NAMALWA (cell line): ENCODE measurements at places on chromosomes 16 and 17.

GRCh38 chr17:46157443-46158062 lies 35.7 kb downstream of the KANSL1 start:
- DNase-seq, result no peak

- DNase-seq, result no peak
These were observed 1.5 kb upstream of the OSGIN1 start for GRCh38 chr16:83951544-83951943.

DNA sequence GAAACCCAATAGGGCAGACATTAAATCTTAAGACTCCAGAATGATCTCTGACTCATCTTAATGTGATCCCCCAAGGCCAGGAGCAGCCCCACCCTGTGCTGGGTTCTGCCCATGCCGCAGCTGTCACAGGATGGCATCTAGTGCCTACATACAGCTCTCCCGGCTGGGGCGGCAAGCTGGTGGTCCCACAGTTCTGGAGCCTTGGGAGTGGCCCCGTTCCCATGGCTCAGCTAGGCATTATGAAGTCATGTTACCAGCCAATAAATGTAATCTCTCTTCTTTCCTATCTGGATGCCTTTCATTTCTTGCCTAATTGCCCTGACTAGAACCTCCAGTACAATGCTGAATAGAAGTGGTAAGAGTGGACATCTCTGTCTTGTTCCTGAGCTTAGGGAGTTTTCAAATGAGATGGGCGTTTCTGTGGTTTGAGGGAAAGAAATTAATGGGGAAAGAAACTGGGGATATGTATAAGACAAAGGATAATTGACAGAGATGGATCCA lies 95.7 kb upstream of the DNAH17 start:
- DNase-seq, result no peak

- no peak for DNase-seq
These were observed 2.1 kb upstream of the UBB start for GRCh38 chr17:16378636-16379282.

GRCh38 chr16:2743007-2743810 lies 9.2 kb upstream of the SRRM2 start:
- DNase-seq, result no peak

DNA sequence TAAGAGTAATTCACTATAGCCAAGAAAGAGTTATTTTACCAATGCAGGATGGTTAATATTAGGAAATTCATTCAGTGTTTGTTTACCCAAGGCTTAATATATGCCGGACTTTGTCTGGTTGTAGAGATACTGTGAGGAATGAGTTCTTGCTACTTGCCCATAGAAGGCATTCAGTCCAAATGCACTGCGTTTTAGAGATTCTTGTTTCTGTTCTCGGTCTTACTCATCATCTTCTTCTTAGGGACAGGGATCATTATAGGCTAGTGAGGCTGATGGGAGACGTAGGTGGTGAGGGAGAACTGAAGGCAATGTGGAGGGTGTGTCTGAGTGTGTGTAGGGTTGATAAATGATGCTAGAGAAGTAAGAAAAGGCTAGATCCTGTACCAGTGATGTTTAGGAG lies 90.7 kb downstream of the OR1D5 start:
- DNase-seq, result no peak

DNA sequence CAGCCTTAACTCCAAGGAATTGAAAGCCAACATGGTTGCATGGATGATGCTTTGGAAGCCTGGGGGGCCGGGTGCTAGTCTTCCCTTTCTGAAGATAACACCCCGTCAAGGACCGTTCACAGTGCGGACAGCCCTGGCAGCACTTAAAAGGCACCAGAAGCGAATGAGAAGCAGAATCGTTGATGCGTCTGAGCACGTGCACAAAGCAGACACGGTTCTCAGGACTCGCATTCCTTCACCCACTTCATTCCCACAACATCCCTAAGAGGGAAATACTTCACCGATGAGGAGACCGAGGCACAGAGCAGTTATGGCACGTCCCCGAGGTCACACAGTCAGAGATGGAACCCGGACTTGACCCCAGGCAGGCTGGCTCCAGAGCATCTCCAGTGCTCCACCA lies 14.2 kb downstream of the TRPV1 start:
- DNase-seq, result no peak

GRCh38 chr17:33674685-33675084 lies 381.6 kb upstream of the ASIC2 start:
- peak; percentile 72 for DNase-seq

DNA sequence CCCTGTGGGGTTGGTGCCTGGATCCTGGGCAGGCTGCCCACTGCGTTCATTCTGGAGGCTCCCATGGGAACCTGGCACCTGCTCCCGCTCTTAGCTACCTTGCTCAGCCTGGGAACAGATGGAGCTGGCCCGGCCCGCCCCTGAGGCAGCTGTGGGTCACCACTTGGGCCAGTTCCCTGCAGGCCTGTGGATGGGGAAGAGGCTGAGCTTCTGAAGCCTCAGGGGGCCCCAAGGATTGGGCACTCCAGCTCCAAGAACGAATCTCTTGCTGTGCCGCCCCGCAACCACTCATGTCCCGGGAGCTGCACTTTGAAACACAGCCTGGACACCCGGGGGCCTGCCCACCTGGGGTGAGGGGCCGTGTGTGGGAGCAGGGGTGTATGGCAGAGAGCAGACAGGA lies 37.7 kb downstream of the BAHCC1 start:
- DNase-seq, result no peak

DNA sequence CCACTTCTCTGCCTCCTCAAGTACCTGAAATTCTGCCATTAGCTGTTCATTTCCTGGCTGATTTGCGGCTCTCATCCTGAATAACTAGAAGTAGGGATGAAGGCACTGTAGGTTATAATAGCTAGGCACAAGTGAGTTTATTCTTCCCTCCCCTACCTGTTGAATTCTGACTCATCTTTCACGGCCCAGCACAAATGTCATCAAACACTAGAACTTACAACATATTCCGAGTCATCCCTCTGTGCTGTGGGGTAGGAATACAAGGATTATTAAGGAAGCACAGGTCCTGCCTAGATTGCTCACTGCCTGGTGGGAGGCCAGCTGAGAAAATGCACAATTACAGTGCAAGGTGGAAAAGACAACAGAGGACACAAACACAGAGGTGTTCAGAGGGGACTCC lies 103.7 kb upstream of the ASIC2 start:
- DNase-seq, result no peak

DNA sequence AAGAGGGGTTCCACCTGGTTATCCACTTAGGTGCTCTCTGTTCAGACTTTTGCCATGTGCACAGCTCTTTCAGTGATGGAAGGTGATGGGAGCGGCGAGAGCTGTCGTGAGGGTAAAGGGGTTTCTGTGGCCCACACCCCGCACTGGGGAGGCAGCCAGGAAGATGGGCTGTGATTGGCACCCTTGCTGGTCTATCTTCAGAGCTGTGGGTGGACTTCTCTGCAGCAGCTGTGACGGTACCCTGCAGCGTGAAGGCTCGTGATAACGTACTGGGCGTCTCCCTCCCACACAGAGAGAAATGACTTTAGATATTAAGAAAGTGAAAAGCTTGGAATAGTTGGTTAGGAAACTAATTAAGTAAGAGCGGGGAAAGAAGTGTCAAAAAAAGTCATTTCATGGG lies 45.8 kb downstream of the MPRIP start:
- DNase-seq, result no peak

DNA sequence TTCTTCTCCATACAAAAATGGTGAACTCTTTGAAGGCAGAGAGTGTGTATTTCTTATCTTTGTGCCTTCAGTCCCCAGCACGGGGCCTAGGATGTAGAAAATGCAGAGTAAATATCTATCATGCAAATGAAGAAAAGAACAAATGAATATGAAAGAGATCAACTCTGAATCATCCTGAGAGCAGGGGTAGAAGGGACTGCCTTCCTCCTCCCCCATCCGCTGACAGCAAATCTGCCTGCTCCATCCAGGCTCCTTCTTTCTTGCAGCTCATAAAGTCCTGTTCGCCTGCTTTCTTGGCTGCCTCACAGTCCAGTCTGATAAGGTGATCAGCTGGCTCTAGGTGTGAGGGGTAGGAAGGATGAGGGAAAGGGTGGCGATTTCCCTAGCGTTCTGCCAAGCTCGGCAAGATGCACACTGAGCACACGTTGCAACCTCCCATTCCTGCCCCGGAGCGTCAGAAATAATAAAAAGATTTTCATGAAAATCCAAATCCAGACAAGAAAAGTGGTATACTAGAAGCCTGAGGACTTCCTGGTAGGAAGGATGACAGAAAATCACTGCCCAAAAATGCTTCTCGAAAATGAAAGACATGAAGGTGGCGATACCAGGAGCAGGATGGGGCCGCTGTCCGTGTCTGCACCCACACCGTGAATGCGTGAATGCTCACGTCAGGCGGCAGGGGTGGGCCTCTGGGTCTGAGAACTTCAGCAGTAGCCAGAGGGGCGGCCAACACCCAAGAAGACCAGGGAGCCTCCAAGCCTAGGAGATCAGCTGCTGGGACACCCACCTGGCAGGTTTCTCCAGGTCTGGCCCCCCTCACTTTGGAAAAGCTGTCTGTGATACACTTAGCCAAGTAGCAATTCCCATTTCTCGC lies 67.1 kb downstream of the VPS53 start:
- no peak for DNase-seq

DNA sequence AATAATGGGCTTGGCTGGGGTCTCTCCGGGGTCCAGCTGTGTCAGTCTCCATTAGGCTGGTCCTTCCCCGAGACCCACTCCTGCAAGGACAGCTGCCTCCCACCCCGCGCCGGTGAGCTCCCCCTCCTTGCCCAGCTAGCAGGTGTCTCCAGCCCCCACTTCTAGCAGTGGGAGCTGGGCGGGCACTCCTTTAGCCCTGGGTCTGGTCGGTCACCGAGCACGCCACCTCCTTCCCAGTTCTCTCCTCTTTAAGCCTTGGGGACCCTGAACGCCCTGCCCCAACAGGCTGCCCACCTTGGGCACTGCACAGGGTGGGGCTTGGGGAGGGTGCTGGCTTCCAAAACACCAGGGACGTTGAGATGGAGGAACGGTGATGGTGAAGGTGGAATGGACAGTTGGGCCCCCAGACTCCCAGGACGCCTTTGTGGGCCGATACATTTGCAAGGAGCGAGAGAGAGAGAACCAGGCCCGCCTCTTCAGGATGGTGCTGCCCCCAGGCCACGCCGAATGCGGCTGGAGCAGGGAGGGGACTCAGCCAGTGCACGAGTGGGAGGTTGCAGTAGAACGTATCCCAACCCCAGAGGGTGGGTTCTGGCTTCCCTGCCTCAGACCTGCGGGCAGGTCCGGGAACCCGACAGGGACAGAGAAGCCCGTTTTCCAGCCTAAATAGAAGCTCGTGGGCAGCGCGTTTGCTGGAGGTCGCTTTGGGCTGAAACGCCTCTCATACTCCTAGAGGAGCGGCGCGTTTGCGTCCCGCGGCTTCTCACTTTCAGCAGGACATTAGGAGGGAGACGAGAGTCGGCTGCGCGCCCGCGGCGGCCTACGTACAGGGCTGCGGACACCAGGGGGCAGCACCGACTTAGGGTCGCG lies 10.7 kb downstream of the TBX2 start:
- DNase-seq, result no peak

DNA sequence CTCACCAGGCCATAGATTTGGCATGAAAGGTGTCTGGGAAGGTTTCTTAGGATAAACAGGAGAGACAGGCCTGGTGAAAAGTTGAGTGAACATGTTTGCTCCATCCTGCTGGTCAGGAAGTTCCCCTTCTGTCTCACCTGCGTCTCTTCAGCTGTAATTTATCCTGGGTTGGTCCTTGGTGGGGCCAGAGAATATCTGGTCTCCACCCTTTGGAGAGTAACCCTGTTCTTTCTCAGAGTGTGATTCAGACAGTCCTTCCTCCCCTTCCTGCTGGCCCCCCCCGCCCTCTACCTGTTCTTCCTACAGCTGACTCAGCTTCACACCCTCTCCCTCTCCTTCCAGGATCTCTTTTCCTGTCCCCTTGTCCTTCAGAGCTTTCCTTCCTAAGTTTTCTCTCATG lies 17.1 kb downstream of the MINK1 start:
- no peak for DNase-seq

GRCh38 chr17:48725004-48725287 lies 2.0 kb downstream of the PRAC2 start:
- peak; percentile 20 for DNase-seq

DNA sequence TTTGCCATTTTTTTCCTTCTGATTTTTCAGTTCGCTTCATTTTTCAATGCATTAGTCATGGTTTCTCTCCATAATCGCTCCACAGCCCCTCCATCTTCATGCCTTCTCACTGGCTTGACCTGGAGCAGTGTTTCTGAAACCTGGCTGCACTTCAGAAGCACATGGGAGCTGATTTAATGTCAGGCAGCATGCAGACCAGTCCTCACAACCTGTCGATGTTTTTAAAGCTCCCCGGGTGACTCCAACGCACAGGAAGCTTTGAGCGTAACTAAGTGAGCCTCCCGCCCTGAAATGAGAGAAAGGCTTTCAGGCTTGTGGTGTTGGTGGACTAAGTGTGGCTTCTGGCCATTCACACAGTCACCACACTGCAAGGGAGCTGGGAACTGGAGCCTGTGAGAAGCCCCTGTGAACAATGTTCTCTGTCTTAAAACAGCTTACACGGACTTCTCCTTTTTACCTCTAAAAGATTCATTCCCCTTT lies 16.8 kb upstream of the DRG2 start:
- DNase-seq, result no peak

GRCh38 chr16:88699180-88699579 lies 7.0 kb downstream of the RNF166 start:
- DNase-seq, result no peak

DNA sequence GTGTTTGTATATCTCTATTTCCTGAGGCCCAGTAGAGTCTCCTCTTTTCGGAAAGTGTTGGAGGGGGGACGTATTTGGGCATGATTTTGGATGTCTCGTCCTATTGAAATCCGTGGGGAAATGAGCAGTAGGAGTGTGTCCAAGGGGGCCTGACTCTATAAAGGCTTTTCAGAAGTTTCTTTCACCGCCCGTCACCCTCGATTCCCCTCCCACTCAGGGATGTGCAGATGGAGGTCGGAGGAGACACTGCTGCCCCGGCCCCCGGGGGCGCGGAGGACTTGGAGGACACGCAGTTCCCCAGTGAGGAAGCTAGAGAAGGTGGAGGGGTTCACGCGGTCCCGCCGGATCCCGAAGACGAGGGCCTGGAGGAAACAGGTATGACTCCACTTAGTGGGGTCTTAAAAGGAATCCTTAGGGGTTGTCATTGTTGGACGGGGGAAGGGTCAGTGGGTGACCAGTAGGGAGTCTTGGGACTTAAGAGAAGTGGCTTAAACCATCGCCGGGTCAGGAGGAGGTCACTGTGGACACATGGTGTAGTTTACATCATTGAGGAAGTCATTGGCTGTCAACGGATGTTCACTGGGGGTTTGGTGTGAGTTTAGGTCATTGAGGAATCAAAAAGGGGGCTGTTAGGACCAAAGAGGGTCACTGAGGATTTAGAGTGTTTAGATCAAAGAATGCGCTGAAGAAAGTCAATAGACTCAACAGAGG lies 424 bp downstream of the MON1B start:
- DNase-seq, result peak; percentile 57
